ENCODE measurements at places on chromosomes 7 and 10.

DNA sequence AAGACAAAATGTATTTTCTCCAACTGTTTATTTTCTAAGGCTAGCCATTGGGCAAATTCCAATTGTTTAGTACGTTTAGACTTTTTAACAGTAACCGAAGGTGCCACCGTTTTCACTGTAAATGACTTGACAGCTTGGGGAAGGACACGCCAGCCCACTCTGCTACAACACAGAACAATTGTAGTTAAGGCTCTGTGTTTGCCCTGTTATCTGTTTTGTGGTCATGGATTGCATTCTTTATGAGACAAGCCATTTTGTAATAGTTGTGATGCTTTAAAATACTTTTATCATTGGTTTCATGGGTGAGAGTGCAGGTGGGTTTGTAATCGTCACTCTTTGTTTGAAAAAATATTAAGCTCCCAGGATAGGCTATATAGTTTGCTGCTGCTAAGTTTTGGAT, 6.6 kb upstream of the PITRM1 start:
- DNase-seq: no peak

GRCh38 chr7:118754608-118755007, 530.1 kb downstream of the ANKRD7 start:
- DNase-seq: no peak

DNA sequence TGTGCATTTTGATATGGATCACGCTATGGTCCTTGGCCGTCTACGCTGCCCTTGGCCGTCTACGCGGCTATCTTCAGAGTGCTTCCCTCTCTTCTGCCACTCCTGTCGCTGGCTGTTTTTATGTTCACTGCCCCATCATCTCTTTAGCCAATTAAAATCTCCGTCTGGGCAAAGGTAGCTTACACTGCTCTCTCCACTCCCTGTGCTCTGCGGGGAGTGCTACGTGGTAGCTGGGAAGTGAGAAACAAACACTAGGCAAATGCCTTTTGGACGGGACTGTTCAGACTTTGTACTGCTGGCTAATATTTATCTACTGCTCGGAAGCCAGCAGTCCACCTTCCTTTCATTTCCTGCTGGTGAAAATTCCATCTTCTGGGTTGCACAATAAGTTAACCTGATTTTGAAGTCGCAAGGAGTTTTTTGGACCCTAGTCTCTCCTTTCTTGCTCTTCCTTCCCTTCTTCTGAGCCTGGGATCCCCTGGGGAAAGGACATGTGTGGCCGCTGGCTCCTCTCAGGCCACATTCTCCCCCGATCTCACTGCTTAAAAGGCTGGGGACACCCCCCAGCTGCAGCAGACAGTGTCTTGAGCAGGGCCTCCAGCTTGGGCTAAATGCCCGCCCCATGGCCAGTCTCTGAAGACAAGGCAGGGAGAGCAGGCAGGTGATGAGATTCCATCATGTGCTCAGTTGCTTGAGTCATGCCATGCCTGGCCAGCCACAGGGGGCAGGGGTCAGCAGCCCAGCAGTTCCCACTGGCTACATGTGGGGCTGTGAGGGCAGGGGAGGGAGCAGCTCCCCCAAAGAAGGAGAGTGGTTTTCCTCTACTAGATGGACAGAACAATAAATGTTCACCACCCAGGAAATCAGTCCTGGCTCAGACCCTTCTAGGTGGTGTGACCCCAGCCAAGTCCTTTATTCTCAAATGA, 25.5 kb upstream of the RBM33 start:
- DNase-seq: no peak

DNA sequence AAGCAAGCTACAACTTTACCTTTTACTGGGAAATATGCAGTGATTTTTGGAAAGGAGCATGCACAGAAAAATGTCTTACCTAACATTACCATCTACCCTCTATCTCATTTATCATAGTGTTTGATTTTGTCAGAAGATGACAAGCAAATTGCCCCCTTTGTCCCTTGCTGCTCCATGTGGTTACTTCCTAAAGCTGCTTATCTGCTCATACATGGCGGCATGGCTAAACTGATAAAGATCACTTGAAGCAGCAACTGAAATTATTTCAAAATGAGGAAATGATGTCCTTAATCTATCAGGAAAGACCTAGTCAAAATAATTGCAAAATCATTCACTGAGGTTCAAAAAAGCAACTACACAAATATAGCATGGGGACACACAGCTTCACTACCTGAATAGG, 1198.5 kb upstream of the SORCS1 start:
- no peak for DNase-seq

GRCh38 chr10:117226813-117227451, 14.0 kb upstream of the SLC18A2 start:
- peak; percentile 18 for DNase-seq

GRCh38 chr7:105691082-105691679, 109.9 kb upstream of the EFCAB10 start:
- DNase-seq: no peak

DNA sequence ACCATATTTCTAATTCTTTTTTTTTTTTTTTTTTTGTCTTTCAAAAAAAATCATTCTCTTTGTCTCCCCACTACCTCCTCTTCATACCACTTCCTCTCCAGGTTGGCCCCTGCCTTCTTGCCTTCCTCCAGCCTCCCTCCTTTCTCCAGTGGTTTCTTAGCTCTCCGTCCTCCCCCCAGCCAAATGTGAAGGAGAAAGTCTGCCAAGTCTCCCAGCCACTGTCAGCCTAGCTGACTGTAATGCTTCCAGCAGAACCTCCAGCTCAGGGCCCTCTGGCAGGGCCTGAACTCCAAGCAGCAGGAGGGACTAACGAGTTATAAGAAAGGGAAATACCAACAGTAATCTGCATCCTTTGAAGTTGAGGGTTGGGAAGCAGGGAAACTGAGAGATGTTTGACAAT, 35.5 kb upstream of the BICC1 start:
- DNase-seq: no peak

DNA sequence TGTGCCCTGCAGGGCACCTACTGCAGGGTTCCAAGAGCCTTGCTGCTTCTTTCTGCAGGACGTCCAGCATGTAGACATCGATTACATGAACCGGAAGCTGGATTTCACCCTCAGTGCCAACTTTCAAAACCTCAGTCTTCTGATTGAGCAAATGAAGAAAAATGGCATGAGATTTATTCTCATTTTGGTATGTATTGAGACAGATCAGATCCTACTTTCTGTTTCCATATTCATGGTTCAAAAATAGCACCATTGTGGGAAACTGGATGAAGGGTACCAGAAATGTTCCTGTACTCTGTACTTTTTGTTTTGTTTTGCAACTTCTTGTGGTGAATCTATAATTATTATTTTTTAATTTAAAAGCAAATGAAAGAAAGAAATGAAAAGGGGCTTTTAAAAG, 64.1 kb downstream of the MGAM2 start:
- DNase-seq: no peak

DNA sequence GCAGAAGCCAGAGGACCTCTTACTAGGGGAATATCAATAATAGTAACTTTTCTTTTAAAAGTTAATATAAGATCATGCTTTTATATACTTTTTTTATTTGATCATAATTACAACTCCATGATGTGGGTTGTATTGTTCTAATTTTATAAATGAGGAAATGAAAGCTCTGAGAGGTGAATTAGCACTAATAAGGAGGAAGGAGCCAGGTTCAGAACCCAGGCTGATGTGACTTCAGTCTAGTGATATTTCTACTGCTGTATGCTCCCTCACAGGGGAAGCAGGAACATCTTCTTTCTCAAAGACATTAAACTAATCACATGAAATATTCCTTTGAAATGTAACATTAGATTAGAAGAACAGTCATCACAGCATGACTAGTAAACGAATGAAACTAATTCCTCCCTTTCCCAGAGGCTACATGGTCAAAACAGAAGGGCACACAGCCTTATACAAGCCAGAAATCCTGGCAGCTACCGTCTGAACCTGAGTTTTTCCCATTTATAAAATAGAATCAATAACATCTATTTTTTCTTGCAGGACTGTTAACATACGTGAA, 81.4 kb upstream of the GJD4 start:
- DNase-seq: no peak

DNA sequence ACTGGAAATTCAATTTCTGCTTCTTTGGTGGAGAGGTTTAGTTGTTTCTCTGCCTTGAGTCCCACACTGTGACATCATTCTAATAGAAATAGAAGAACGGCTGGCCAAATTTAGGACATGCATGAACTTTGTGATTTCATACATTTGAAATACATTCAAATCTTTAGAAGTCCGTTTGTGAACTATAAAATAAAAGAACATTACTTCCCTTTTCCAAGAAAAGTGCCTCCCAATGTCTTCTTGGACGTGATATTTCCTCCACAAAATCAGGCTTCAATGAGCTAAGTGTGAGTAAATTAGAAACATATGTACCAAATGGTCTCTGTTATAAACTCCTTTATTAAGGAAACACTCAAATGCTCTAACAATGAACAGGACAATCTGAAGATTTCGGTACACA, 314.5 kb upstream of the AKR1E2 start:
- DNase-seq: no peak

- peak; percentile 38 for DNase-seq
These were observed 584 bp upstream of the GARS1 start for GRCh38 chr7:30594048-30594539.

- no peak for DNase-seq
These were observed 99.8 kb downstream of the SND1 start for GRCh38 chr7:127751490-127752448.

DNA sequence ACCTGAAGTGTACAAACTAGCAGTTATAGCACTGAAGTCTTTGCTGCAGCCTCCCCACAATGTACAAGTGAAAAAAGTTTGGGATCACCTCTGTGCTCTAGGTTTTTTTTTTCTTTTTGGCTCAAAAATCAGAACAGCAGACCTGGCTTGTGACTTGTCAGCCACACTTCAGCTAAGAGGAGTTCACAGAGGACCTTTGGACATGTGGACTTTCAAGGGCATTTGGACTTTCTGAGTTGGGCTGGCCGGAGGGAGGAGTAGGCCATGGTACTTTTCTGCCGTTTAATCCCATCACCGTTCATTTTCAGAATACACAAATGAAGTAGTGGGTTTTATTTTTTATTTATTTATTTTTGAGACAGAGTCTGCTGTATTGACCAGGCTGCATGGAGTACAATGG, 21.9 kb upstream of the ACSL5 start:
- DNase-seq: no peak

DNA sequence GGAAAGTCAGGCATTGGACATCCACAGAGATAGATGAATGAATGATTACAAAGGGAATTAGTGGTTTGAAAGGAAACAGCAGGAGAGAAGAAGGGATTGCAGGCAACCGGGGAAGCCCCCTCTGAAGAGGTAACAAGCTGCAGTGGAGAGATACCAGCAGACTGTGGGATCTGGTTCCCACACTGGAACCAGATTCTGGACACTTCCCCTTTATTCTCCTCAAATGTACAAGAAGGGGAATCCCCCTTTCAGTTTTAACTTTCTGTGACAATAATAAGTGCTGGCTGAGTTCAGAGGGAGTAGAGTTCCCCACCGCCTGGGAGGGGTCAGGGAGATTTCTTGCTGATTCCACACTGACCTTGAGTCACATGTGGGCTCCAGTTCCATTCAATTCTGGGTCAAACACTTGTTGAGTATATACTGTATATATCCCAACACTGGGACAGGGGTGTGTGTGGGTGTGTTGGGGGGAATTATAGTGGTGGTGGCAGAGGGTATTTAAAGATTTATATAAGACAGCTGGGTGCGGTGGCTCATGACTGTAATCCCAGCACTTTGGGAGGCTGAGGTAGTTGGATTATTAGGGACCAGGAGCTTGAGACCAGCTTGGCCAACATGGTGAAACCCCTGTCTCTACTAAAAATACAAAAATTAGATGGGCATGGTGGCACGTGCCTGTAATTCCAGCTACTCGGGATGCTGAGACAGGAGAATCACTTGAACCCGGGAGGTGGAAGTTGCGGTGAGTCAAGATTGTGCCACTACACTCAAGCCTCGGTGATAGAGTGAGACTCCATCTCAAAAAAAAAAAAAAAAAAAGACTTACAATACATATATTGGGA, 16.5 kb upstream of the DDIT4 start:
- DNase-seq: no peak

- peak; percentile 29 for DNase-seq
These were observed 31.1 kb downstream of the PCGF5 start for GRCh38 chr10:91251430-91252056.

DNA sequence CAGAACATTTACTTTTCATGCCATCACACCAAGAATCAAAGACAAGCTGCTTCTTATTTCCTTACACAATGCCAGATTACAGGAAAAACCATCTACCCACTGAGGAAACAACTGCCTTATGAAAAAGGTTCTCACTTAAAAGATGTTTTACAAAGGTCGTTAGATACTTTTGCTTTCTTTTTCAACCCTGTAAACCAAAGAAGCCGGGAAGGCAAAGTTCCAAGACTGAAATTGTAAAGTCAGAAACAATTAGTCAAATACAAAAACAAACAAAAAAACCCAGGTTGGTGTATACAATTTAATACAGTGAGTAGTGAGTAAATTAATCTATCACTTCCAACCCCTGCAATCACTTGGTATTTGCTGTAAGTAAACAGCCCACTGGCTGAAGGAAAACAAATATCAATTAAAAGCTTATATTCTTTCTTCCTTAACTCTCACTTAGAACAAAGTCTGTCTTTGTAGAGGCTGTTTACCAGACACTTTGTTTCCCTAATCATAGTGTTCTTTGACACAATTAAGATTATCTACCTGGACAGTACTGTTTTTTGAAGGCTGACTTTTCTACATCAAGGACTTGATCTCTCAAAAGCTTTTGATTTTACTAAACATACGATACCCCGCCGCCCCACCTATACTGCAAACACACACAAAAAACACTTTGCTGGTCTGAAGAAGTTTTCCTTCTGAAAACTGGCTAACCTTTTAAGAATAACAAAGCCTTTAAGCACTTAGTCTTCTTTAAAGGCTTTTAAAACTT, 18.1 kb downstream of the ERLIN1 start:
- no peak for DNase-seq

- DNase-seq: no peak
These were observed 262.1 kb downstream of the CREB5 start for GRCh38 chr7:28674359-28674782.

GRCh38 chr10:10684972-10685371, 332.7 kb upstream of the CELF2 start:
- no peak for DNase-seq

GRCh38 chr10:118628397-118628796, 32.9 kb upstream of the PRLHR start:
- DNase-seq: no peak

GRCh38 chr7:144439717-144440205, 36.3 kb upstream of the NOBOX start:
- DNase-seq: peak; percentile 96

- DNase-seq: no peak
These were observed 141.6 kb upstream of the WNT16 start for GRCh38 chr7:121187222-121187621.
